ENCODE measurements at places on chromosomes 12 and 14.
A peak's percentile ranks its signal among the peaks of the same experiment; 100 is the strongest.

DNA sequence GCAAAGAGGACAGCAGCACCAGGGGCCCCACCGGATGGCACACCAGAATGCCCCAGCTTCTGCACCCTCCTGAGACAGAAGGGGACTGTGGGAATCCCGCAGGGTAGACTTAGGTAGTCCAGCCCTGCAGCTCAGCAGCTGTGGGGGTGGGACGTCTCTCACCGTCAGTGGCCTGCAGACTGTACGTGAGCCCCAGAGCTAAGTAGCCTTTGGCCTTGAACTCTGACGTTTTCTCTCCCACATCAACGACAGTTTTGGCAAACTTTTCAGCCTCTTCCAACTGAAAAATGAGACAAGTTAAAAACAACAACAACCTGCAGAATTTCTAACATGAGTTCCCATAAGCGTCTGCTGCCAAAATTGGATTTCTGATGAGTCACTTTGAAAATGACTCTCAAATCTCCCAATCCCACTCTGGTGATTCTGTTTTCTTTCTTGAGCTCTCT, 161.4 kb downstream of the TTC7B start:
- no peak for DNase-seq

GRCh38 chr12:94100990-94101737, 47.2 kb upstream of the PLXNC1 start:
- peak; percentile 63 for DNase-seq

DNA sequence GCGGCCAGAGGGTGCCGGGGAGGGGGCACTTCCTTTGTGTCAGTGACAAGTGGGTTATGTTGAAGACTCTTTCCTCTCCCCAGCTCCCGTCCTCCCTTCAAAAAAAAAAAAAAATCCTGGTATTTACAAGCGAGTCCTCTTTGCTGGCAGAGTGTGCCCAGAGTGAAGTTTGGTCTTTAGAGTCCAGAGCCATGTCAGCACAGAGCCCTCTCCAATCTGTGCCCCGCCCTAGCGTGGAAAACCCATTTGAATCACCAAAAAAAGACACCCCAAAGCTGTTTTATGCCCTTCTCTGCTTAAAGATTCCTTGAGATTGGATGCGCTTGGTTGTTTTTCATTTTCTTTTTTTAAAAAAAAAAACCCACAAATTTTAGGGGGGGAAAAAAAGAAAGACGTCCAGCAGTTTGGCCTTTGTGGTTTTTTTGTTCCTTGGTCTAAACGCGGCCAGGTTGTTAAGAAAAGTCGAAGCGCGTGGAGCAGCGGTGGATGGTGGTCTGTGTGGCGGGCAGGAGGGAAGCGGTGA, 3.3 kb downstream of the NKX2-1 start:
- no peak for DNase-seq

GRCh38 chr12:128969480-128970055, 116.3 kb downstream of the GLT1D1 start:
- no peak for DNase-seq

- DNase-seq: peak; percentile 2
Observed at GRCh38 chr14:98138666-98139065, 1133.3 kb downstream of the BCL11B start.

GRCh38 chr12:60173224-60174170, 577.7 kb downstream of the SLC16A7 start:
- DNase-seq: no peak

DNA sequence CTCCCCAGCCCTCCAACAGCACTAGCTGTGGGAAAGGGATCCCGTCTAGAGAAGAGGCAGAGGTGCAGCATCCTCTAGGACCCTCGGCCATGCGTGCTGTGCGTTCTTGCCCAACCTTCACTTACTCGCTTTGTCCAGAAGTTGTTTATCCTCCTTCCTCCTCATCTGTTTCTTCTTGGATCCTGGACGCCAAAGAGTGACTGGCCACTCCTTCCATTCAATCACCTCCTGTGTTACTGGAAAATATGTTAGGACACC, 140.5 kb downstream of the ZFP36L1 start:
- DNase-seq: no peak
